Amygdala (tissue), 56 donors: ENCODE measurements at places on chromosomes 5 and 9.

DNA sequence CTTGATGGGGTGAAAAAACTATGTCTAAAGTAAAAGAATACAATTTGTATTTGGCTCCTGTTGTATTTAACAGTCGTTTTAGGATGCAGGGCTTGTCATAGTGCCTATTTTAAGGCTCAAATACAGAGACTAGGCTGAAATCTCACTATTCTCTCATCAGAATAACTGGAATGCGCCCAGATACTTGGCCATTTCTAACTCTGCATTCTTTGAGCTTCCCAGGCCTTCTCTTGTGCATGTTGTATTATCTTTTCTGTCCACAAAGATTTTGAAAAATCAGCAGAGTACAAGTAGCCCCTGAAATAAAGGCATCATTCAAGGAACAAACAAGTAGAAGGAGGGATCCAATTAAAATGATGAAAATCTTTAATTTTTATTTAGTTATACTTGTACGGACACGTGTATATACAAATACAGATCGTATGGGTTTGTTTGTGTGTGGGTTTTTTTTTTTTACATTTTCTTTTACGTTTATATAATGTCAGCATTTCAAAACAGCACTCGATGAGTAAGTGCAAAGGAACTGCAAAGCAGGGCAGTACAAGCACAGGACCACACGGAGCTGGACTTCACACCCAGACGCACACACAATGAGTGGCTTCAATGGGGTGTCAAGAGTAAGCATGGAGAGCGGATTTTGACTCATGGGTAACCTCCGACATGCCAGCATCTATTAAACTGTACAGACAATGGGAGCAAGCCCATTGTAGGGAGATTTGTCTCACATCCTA is 294.0 kb downstream of the EFNA5 start:
- DNase-seq = no peak

GRCh38 chr5:78648359-78649210 is at the start of gene LHFPL2:
Gene LHFPL2, minus strand, starts transcription at chr5:78648772. Its CDS starts 138,559 bp downstream, at chr5:78510213.
- peak; percentile 70 for DNase-seq

DNA sequence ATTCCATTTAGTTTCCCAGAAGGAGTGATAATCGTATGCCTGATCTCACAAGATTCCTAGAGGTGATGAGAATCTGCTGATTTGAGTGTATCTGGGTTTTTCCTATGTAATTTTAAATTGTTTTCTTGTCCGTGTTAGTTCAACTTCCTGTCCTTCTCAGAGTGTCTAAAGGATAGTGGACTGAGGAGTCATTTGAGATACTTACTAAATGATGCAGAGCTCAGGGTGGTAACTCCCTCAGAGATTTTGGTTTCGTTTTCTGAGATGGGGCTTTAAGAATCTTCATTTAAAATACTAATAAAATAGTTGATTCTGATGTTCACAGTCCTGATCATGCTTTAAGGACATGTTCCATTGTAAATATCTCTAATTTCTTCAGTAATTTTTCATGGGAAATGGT is 30.3 kb downstream of the MELK start:
- DNase-seq = no peak

- no peak for DNase-seq
Measured at GRCh38 chr5:399296-400281, 43.4 kb upstream of the EXOC3 start.

DNA sequence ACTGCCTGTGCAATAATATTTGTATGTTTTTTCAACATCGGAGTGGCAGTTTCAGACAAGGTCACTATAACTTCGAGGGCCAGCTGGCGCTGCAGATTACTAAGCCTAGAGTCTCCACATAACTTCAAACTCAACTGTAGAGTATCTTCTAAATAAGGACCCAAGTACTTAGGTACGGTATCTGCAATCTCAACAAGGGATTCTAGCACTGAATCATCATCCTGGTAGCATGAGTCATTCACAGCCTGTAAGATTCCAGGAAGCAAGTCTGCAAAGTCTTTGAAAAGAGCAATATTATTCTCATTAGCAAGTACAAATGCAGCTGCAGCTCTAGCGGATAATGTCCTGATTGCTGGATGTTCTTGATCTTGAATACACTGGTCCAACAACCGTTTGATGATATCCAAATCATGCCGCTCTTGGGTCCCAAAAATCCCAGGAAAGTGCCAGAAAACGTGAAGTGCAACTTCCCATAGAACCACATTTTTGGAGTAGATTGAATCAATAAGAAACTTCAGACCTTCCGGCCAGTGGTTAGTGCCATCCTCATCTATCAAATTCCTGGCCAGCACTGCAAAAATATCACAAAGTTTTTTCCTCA is 654 bp downstream of the RANBP6 start:
- DNase-seq = no peak

GRCh38 chr5:176397736-176398420 is 9.3 kb downstream of the HIGD2A start:
- DNase-seq = no peak

- DNase-seq = no peak
Measured at GRCh38 chr5:178699681-178700253, 30.7 kb downstream of the ZNF354A start.

DNA sequence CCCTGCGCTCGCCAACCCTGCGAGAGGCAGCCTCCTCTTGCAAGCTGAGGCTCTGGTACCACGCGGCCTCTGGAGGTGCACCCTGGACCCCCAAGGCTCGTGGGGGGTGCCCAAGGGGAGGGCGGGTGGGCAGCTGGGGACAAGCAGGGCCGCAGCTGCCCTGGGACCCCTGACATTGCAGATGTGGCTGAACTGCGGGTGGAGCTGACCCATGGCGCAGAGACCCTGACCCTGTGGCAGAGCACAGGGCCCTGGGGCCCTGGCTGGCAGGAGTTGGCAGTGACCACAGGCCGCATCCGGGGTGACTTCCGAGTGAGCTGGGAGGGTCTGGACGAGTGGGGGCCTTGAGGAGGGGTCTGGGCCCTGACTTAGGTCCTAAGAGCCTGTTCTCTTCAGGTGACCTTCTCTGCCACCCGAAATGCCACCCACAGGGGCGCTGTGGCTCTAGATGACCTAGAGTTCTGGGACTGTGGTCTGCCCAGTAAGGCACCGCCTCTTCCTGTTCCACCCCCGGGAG is 1.5 kb downstream of the MAMDC4 start:
- DNase-seq = no peak
